ENCODE measurements at places on chromosomes 11 and 22.

DNA sequence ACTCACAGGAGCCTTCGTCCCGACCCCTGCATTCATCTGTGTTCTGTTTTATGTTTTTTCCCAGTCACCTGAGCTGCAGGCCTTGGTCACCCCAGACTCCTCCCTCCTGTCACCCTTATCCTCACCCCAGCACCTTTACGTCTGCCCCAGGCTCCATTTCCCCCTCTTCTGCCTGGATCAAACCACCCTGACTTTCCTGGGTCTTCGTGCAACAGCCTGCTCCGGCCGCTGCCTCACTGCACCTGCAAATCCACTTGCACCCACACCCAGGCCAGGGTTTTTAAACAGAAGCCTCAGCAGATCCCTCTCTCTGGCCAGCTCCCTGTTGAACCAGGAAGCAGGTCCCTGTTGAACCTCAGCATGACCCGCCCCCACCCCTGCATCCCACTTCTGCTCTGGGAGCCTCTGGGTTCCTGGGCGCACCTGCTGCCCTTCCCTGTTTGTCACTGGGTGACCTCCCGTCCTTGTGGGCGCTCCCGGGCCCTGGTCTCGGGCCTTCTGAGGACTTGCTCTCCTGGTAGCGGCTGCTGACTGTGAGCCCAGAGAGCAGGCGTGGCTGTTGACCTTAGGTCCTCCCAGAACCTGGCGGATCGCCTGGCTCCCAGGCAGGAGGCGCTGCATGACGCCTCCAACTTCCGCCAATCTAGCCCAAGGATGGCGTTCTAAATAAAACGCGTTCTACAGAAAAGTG is 12.8 kb downstream of the MAPK8IP2 start:
- DNase-seq: peak; percentile 18

DNA sequence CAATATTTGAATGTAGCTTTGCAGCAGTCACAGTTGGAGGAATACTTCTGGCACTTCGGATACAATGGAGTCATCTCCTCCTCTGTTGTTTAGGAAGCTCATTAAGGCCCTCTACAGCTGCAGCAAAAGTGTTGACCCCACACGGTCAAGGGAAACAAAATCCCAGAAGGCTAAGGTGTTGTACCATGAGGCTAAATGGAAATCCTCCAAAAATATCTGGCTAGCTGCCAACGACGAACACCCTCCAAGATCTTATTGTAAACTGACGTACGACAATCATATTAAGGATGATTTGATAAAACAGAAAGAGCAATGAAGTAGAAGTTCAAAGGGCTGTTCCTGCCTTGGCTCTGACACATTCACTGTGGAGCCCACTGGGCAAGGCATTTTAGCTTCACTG is 4.0 kb downstream of the POGLUT3 start:
- DNase-seq: no peak

- no peak for DNase-seq
These were observed 7.2 kb downstream of the ZC3H7B start for GRCh38 chr22:41308544-41308947.

DNA sequence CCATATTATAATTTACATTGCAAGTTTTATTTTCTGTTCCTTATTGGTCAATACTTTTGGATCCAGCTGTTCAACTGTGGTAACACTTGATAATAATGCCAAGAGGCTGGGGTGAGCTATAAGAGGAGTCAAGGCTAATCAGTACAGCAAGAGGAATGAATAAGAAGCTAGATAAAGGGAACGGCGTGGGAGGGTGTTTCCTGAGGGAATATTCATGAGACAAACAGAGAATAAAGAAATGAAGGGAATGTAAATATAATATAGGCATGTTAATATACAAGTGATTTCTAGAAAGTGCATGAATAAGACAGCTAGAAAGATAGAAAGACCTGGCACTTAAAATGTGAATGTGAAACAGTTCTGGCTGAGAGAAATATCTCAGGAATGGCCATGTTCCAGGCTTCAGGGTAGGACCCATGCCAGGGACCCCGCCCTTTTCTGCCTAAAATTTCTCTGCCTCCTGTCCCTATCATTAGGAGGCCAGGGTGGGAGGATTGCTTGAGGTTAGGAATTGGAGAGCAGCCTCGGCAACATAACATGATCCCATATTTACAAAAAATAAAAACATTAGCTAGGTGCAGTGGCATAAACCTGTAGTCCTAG is 3.9 kb downstream of the OR51B4 start:
- DNase-seq: no peak

GRCh38 chr11:92384802-92385201 is 160.2 kb downstream of the FAT3 start:
- DNase-seq: no peak

DNA sequence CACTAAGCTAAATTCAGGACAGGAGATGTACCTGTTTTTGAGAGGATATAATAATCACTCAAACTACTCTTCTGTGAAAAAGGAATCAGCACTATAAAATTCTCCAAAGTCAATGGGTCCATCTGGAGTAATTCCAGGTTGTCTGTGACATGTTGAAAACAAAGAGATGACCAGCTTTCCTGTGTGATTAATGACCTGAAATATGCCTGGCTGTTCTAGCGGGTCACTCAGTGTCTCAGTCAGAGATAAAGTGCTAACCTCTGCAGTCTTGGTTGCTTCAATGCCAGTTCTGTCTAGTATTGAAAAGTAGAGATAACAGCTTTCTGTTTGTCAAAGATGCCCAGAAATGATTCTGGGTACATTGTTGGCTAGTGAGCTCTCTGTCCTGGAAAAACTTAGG is 722.6 kb upstream of the TENM4 start:
- DNase-seq: peak; percentile 39

DNA sequence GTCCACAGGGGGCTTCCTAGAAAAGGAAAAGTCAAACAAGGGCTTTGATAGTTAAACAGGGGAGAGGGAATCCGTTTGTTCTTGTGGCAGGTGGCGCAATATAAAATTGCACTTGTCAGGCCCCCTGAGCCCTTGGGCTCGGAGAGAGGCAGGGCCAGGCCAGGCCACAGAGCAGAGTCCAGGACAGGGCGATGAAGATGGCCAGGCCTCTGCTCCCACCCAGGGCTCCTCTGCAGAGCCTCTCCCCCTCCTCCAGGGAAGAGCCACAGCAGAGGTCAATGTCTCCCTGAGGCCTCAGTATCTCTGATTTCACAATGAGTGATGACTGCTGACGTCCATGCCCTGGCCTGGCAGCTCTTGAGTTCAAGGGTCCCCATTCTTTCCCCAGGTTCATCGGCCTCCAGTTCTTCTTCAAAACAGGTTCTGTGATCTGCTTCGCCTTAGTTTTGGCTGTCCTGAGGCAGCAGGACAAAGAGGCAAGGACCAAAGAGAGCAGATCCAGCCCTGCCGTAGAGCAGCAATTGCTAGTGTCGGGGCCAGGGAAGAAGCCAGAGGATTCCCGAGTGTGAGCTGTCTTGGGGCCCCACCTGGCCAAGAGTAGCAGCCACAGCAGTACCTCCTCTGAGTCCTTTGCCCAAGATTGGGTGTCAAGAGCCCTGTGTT is 36.4 kb upstream of the TPBGL start:
- no peak for DNase-seq

- peak; percentile 40 for DNase-seq
These were observed 20.7 kb downstream of the SLN start for GRCh38 chr11:107691000-107691750.

GRCh38 chr11:62322524-62322923 is 14.7 kb upstream of the ASRGL1 start:
- no peak for DNase-seq

DNA sequence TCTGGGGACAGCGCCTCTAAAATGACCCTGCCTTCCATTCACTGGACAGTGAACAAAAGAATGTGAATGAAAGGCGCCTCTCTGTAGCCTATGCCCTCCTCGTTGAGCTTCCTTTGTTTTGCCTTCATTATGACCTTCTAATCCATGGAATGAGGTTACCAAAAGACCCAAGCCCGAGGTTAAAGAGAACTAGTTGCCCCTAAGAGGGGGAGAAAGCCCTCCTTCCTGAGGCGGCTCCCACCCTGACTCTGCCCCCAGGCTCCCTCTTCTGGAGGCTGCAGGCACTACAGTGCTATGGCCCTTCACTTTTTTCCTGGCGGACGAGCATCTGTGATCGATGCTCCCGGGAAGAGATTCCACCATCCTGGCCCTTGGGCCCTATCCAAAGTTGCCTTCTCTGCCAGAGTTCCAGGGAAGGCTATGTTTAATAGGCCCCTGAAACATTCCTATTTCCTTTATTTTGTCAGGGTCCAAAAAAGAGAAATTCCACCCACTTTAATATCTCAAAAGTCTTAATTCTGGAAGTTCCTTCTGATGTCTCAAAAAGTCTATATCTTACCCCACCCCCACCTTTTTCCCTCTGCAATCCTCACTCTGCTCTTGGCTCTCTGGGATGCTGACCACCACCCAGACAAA is 147.3 kb downstream of the FEZ1 start:
- no peak for DNase-seq

DNA sequence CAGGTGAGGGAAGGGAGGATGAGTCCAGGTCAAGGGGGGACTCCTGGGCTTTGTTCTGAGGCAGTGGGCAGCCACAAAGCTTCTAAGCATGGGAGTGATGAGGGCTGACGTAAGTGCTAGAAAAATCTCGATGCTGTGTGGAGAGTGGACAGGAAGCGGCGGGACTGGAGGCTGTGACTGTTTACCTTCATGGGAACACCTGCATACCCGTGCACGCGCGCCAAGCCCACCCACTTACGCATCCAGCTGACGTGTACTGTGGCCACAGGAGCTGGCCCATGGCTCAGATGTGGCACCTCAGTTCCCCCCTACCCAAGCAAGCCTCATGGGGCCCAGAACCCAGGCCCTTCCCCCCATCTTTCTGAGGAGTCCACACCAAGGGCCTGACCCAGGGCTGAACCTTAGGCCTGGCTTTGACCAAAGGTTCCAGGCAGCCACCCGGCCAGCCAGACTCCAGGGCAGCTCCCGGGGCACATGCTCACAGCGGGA is 14.0 kb downstream of the MYRF start:
- peak; percentile 25 for DNase-seq

DNA sequence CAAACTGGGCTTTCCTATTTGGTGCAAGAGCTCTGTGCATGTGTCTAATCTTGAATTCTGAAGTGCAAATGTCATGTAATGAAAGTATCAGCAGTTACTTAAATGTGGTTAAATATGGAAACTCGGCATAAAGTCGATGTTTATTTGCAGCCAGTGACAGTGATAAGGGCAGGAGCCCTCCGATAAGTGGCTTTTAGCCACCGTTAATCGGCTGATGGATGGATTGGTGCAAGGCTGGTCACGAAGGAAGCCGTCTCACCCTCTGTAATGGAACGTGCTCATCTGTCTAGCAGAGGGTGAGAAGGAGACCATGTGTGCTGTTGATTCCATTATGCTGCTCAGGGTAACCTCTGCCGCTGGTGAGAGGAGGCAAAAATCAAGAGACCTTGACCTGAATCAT is 121.8 kb upstream of the PAX6 start:
- DNase-seq: no peak

GRCh38 chr11:116701876-116702275 is 70.9 kb downstream of the BUD13 start:
- no peak for DNase-seq

GRCh38 chr11:3745161-3745560 is 52.2 kb downstream of the NUP98 start:
- DNase-seq: peak; percentile 91

- peak; percentile 60 for DNase-seq
These were observed 907.4 kb upstream of the RAG2 start for GRCh38 chr11:37505406-37505805.

DNA sequence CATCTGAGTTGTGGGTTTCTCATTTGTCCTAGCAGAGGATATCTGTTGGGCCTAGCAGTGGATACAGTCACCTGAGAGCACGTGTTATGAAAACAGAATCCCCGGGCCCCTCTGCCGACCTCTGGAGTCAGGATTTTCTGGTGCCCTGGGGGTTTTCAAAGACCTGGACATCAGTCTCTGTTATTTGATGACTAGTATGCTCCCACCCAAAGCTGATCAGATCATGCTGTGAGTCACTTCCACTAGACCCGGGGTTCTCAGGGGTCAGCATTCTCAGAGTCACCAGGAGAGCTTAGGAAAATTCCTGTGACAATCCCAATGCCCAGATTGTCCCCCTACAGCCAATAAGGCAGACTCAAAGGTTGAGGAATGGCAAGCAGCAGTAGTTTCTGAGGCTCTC is 38.7 kb downstream of the KCNJ1 start:
- no peak for DNase-seq

GRCh38 chr22:40036591-40037225 is 42.0 kb downstream of the FAM83F start:
- peak; percentile 50 for DNase-seq

GRCh38 chr11:63920939-63921417 is 4.0 kb upstream of the RCOR2 start:
- DNase-seq: no peak

- DNase-seq: no peak
These were observed 51.3 kb upstream of the CADM1 start for GRCh38 chr11:115555336-115556090.

GRCh38 chr11:111082664-111083063 is 162.9 kb upstream of the POU2AF2 start:
- no peak for DNase-seq

DNA sequence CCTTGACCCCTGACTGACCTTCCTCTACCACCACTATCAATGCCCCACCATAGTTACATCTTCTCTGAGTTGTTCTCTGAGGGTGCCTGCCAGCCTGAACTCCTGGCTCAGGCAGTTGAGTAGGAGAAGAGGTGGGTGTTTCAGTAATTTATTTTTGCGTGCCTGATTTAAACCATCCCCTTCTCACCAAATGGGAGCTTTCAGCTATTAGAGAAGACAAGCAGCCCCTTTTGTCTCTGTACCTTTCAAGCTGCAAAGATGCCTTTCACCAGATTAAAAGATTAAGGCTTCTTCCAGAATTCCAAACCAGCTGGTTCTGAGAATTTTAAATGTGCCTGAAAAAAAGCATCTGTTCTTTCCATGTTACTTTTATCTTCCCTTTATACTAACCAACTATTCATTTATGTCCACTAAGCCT is 223.8 kb downstream of the FAM76B start:
- no peak for DNase-seq

- no peak for DNase-seq
These were observed 2.3 kb upstream of the FXYD2 start for GRCh38 chr11:117826832-117827231.

DNA sequence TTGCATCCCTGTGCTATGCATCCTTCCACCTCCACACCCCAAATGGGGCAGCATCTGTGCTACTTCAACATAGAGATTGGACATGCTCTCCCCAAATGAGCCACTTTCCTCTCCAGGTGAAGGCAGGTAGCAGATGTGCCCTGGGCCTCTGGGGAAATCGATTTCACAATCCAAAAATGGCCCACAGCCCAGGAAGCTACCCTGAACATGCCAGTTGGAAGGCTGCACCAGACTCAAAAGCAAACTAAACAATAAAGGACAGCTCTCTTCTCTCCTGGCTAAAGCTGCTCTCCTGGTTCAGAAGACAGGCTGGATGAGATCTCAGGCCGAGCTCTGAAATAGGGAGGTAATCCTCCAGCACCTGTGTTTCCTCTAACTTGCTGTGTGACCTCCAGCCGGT is 19.7 kb downstream of the ISX start:
- no peak for DNase-seq

GRCh38 chr22:49152127-49152938 is 675.3 kb downstream of the BRD1 start:
- no peak for DNase-seq

- DNase-seq: peak; percentile 71
These were observed 30.7 kb downstream of the PDE2A start for GRCh38 chr11:72643547-72643946.
